ENCODE measurements at places on chromosomes 13 and 19.

DNA sequence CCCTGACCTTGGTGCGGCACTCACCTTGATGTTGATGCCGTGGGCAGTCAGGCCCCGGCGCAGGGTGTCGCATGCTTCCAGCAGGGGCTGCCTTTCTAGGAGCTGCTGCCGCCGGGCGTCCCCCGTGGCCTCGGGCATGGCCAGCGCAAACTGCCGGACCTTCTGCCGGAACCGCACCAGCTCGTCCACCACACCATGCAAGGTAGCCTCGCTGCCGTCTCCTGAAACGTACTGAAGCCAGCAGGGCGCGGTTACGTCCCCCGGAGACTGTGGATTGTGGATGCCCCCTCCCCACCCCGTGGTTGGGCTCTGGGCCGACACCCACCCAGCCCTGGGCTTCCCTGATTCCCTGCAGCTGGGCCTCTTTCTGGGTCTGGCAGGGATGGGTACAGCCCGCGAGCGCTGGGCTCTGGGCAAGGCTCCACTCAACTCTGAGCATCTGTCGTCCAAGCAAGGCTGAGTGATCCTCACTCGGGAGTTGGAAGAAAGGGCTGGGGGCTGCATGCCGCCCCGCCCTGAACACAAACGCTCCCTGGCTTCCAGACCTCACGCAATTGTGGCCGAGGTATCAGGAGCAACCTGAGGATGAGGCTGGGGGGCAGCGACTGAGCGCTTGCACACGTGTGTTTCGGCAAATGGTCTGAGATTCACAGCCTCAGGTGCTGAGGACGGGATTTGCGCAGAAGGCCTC is 27.1 kb downstream of the NAXD start:
- no peak for DNase-seq

DNA sequence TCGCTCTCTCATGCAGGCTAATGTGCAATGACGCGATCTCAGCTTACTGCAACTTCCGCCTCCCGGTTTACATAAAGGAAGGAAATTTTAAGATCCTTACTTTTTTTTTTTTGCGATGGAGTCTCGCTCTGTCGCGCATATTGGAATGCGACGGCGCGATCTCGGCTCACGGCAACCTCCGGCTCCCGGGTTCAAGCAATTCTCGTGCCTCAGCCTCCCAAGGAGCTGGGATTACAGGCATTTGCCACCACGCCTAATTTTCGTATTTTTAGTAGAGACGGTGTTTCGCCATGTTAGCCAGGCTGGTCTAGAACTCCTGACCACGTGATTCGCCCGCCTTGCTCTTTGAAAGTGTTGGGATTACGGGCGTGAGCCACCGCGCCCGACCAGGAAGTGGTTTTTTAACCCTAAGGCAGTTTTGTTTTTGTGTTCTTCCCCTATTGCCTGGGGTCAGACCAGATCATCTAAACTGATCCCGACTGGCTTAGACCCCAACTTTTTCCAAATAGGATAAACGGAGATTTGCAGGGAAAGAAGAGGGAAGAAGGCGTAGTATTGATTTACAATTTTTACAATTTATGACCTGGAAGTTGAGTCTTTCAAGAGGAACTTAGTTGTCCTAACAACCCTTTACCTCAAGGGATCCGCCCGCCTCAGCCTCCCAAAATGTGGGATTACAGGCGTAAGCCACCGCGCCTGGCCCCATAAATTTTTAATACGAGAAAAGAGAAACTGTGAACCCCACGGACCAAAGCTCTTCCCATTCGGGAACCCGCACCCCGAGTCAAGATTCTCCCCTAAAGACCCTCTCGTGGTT is 142.0 kb downstream of the ZNF737 start:
- DNase-seq, result peak; percentile 60

DNA sequence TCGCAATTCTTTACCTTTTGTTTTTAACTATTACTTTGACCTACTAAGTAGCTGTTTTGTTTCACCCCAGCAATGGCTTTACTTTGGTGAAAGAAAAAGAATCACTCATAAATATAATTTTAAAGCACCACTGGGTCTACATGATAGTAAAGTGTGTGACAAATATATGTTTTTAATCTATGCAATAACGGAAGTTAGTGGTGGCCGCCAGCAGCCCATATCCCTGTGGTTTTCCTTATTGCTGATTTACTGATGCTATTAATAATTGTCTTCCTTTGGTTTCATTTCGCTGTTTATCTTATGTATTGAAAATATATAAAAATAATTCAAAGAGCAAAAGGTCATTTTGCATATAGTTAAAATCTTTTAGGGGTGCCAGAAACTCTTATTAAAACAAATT is 491.3 kb downstream of the DIAPH3 start:
- no peak for DNase-seq

DNA sequence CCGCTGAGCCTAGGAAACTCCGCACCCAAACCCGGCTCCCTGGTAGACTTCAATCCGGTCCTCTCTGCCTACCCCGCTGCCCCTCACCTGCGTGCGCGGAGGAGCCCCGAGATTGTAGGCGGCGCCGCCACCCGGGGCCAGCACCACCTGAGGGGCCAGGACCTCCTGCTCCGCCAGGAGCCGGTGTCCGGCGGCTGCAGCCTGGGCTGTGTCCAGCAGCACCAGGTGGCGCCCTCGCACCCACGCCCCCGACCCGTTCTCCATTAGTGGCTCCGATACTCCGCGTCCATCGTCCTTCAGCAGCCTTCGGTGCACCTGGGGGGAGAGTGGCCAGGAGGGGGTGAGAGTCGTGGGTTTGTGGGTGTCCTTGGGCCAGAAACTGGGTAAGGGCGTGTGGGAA is 18.5 kb downstream of the MAN2B1 start:
- DNase-seq, result no peak

DNA sequence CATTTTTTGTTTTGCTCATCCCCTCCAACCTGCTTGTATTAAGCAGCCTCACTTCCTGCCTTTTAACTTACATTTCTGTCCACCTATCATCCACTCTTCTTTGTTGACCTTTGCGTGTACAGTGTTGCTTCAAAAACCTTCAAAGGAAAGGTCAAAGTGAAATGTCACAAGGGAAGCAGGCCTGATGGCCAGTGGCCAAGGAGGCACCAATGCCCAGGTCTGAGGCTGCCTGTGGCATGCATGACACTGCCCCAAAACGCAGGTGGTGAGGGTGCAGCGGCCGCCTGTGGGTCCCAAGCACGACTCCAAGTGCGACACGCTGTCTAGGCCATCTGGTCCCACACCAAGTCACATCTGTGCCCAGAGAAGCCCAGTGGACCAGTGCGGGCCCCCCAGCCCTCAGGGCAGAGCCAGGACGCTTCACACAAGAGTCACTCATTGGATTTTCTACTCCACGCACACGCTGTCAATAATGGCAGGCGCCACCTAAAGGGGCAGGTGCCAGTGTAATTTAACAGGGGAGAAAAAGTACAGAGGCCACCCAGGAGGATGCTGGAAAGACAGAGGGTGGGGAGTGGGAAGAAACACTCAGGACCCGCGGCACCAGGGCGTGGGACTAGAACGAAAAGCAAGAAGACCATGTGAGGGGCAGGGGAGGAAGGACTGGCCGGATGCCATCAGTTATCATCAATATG is 23.5 kb downstream of the SLC7A1 start:
- no peak for DNase-seq

GRCh38 chr13:44921931-44922758 is 67.1 kb downstream of the NUFIP1 start:
- no peak for DNase-seq

DNA sequence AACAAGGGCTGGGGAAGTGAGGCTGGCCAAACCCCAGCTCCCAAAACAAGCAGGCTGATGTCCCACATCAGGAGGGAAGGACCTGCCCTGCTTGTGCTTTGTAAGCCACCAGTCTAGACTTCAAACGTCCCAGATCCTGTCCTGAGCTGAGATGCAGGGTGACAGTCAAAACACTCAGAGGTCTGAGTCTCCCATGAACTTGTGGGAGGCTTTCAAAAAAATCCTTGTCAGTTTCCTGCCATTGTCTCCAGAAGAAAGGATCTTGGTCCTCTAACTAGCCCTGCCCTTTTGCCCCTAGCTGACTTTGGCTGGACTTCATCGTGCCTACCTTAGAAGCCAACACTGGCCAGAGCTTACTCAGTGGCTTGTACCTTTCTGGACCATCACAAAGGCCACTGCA is 43.3 kb downstream of the DZIP1 start:
- DNase-seq, result no peak

DNA sequence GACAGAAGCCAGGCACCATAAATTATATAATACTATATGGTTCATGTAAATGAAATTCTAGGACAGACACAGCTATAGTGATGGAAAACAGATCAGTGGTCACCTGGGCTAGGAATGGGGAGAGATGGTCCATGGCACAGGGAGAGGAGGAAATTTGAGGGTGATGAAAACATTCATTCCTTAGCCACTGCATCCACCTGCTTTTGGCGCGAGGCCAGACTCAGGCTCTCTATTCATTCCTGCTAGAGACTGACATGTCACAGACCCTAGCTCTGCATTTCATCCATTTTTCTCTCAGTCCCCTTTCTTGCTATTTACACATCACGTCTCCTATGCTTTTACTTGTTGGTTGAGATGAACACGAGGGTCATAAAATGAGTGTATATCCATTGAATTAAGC is 628.3 kb upstream of the SLC10A2 start:
- no peak for DNase-seq

DNA sequence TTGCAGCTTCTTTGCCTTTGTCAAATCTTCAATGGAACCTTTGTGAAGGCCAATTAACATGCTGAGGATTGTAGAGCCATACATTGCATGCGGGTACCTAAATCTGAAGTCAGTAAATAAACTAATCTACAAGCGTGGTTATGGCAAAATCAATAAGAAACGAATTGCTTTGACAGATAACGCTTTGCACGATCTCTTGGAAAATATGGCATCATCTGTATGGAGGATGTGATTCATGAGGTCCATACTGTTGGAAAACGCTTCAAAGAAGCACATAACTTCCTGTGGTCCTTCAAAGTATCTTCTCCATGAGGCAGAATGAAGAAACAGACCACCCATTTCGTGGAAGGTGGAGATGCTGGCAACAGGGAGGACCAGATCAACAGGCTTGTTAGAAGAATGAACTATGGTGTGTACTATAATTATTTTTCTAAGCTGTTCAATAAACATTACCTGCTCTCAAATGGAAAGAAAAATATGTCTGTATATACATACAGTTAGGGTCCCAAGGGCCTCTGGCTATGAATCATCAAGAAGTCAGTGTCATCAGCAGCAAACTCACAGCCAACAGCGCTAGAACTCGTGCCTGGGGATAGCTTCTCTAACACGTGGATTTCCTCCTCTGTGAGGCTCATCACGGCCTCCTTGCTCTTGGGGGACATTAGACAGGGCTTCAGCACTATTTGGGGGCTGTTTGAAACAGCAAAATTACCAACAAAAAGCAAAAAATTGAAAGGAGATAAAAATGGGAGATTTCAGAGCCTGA is 2.9 kb upstream of the CD70 start:
- DNase-seq, result no peak

GRCh38 chr13:23865906-23866305 is 23.3 kb downstream of the MIPEP start:
- DNase-seq, result no peak

- DNase-seq, result no peak
Observed at GRCh38 chr13:27921421-27921960, 1.7 kb downstream of the PDX1 start.

- DNase-seq, result peak; percentile 48
Observed at GRCh38 chr19:679418-680286, 3.5 kb downstream of the FSTL3 start.

DNA sequence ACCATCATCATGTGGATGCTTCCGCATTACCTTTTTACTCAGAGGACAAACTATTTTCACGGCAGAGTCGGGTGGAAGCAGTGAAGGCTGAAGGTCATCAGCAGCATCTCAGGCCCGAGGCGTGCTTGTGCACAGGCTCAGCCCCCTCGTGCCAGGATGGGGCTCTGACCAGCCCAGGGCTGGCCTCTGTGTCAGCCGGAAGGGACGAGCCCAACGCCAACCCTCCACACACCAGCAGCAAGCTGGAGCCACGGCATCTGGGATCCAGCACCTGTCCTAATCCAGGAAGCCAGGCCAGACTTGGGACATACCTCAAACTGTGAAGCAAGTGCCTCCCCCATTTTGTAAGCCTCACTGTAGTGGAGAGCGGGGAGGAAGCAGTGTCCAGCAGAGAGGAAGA is 11.1 kb downstream of the MICOS13 start:
- no peak for DNase-seq

Measured in globus pallidus (tissue), 1 donor.